Activated T-cell treated with anti-CD3 and anti-CD28 coated beads, Interleukin-2, amount 50 U/mL, for 4 hours (primary cell): ENCODE measurements at places on chromosomes 12 and 14. TPM values are rescaled to one million over a fixed set of nuclear protein-coding genes. Genes with fewer than 3 reads are reported as not detected.

- DNase-seq = no peak
Measured at GRCh38 chr12:3342051-3342450, 149.0 kb upstream of the PRMT8 start.

DNA sequence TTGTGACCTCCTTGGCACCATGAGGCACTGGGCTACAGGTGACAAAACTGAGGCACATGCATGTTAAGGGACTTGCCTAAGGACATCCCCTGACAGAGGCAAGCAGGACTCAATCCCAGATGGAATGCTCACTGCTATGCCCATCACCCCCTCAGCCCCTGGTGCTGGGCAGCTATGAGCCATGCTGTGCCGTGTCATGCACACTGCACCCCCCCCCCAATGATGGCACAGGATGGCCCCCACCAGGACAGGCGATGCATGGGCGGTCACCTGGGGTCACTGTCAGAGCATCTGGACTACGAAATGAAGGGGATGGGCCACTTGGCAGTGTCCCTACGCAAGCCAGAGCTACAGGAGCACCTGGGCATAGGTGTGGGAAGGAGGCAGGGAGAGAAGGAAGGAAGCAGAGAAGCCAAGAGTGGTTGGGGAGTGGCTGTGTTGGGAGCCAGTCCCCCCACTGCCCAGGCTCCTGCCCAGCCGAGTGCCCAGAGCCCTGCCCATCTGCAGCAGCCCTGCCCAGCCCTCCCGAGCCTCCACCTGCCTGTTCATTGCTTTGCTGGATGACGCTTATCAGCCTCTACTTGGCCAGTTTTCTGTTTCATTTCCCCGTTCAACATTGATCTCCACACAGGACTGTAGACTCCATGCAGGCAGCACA, 84.9 kb upstream of the DIO3 start:
- no peak for DNase-seq

DNA sequence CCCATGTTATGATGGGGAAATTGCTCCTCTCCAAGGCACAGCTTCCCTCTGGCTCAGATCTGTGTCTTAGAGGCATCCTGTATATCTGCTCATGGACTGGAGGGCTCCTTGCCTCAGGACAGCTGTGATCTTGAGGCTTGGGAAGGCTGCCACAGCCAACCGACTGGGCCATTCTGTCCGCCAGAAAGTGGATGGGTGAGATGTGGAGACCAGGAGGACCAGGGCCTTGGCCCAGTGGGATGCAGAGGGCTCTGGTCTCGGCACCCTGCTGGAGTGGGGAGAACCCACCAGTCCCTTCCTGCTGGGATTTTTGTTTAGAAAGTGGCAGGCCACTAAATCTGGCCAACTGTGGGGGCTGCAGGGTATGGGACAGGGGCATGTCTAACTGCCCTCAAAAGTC, 148.6 kb downstream of the CALM1 start:
- DNase-seq = no peak

- no peak for DNase-seq
Measured at GRCh38 chr14:104563191-104563741, 16.3 kb upstream of the C14orf180 start.

GRCh38 chr12:106879612-106880011, 76.1 kb upstream of the TMEM263 start:
- no peak for DNase-seq

DNA sequence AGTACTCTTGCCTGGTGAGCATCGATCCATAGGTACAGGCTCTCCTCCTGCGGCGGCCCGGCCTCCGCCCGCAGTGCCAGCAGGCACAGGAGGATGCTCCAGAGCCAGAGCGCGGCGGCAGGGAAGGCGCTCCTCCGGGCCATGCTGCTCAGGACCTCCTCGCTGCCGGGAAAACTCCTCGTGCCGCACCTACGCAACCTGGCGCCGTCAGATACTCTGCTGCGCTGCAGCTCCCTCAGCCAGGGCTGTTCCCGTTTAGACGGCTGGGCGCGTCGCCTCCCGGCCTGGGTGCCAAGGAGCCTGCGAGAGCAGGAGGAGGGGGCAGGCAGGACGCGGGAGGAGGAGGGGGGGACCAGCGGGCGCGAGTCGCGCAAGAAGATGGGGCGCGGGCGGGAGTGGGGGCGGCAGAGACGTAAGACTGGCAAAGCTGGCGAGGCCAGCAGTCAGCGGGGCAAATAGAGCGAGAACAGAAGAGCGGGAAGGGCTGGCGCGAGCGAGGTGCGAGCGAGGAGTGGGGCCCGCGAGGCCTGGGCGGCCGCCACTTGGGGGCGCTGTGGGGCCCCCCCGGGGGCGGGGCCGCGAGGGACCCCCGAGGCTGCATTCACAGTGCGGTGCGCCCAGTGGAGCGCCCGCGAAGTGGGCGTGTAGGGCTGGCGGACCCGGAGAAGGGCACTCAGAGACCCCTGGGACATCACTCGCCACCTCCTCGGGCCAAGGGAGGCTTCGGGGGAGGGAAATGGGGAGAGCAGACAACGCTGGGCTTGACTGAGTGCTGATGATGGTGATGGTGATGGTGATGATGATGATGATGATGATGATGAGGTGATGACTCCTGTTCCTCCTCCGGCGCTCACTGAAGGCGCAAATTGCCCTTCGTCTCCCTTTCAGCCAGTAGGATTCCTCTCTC, at the start of gene WIF1:
Gene WIF1 (minus strand): TSS at position 257 of the 907 bp plus-strand sequence. CDS start 114 bp downstream, at position 143.
- DNase-seq = peak; percentile 13

- no peak for DNase-seq
Measured at GRCh38 chr14:99041820-99042174, 230.2 kb downstream of the BCL11B start.

GRCh38 chr14:99081156-99081765, 190.7 kb downstream of the BCL11B start:
- no peak for DNase-seq

DNA sequence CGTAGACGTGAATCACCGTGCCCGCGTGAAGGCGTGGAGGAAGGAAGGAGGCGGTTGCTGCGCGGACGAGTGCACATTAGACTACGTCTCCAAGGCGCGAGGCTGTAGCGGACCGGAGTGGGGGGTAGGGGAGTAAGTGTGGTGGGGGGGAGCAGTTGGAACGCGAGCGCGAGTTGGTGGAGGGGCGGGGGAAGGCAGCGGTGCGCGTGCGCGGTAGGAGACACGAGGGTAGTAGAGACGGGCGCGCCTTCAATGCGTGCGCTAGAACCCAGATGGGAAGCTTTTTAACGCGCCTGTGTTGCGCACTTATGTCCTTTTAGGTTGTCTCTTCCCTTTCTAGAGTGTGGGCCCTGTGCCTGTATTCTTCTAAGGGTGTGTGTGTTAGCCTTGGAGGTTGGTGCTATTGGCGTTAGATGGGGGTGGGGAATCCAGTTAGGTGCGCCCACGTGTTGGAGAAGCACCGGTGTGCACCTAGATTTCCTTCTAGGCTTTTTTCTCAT, 604 bp downstream of the EIF4B start:
- peak; percentile 80 for DNase-seq

DNA sequence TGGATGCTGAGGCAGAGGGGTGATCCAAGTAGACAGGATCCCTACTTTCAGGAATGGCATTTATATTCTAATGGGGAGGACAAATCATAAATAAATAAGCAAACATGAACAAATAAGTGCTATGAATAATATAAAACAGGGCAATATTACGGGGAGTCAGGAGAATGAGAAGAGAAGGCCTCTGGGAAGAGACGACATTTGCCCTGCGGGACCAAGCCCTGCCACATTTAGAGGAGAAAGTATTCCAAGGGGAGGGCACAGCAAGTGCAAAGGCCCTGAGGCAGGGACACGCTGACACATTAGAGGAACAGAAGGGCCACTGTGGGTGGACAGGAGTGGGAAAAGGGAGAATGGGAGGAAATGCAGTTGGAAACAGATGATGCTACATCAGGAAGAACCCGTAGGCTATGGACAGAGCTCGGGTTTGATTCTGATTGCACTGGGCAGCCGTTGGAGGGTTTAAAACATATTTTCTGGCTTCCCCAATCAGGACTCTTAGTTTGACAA, 1.3 kb downstream of the RNFT2 start:
- no peak for DNase-seq

GRCh38 chr12:8590842-8591545, 21.7 kb downstream of the AICDA start:
- DNase-seq = no peak

DNA sequence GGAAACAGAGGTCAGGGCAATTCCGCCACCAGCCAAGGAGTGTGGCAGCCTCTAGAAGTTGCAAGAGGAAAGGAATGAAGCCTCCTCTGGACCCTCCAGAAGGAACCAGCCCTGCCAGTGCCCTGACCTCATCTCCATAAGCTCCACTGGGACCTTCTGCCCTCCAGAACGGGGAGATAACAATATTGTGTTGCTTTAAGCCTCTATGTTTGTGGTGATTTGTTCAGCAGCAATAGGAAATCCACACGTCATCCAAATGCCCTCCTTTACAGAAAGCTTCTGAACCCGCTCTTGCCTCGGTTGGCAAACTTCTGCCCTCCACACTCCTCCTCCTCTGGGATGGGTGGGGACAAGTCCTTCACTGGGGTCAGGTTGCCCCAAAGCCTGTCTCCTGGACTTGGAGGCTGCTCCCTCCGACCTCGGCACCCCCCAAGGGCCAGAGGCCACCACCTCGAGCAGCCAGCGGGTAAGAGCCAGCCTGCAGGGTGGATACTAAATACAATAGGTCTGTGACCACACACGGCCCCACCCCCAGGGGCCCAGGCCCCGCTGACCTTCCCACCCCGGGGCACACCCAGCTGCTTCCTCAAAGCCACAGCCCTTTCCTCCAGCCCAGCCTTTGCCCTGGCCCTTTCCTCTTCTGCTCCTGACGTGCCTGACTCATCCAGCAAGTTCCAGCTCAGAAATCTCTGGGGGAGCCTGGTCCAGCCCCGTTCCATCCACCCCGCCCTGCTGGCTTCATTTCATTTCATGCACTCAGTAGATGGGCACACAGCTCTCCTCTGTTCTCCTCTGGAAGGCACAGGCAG, 58.7 kb upstream of the NCOR2 start:
- no peak for DNase-seq

DNA sequence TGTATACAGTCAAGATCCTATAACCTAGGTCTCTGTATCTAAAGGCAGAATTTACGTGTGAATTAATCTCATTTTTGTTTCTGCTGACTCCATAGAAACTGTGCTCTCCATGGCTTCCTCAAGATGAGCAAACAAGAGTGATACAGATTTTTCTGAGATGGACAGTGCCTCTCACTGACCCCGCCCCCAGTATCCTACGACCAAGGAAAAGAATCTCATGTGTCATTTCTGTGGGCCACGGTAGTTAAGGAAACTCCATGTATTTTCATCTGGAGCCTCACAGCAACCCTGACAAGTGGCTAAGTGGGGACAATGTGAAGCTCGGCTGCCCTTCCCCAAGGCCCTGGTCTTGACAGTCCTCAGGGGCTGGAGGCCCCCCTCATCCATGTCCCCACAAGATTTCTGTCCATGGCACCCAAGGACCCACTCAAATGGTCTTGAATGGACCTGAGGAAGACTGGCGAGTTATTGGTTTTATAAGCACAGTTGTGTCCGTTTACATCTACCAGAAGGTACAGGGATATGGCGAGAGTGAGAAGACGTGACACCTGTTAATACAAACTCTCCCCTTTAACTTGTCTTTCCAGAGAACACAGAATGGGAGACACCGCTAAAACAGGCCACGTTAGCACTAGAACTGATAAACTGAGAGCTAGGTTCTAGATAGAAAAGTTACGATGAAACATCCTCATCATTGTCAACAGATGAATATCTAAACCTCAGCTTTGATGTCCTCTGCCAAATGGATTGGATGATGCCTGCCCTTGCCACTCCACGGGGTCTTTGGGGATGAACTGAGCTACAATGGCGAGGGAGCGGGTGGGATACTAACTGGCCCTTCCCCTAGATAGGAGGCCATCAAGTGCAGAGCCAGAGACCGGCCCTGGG, 108.4 kb upstream of the EGLN3 start:
- no peak for DNase-seq

DNA sequence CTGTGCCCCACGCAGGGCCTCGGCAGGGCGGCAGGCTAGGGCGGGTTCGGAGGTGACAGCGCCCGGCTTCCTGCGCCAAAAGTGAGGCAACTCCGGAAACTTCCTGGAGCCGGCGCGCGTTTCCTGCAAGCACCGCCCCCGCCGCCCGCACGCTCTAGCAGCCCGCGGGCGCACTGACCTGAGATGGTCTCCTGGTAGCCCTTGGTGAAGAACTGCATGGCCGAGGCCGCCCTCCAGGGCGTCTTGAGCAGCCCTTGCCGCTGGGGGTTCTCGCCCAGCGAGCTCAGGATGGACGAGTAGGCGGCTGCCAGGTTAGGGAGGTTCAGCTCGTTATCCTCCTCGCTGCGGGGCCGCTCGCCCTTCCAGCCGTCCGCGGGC, 494 bp downstream of the GCH1 start:
- DNase-seq = peak; percentile 66

DNA sequence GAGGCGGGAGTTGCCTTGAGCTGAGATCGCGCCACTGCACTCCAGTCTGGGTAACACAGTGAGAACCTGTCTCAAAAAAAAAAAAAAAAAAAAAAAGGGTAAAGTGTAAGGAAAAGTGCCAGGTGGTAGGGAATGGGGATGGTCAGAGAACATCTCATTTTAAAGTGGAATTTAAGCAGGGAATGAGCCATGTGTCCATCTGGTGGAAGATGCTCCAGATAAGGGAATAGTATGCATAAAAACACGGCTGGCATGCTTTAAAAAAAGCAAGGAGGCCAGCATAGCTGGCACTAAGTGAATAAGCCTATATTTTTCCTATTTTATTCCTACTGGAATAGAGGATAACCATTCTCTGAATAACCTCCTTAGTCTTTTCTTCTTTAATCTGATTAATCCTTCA, 33.7 kb downstream of the FAM186A start:
- no peak for DNase-seq

GRCh38 chr12:92255741-92256140, 110.1 kb upstream of the BTG1 start:
- no peak for DNase-seq

DNA sequence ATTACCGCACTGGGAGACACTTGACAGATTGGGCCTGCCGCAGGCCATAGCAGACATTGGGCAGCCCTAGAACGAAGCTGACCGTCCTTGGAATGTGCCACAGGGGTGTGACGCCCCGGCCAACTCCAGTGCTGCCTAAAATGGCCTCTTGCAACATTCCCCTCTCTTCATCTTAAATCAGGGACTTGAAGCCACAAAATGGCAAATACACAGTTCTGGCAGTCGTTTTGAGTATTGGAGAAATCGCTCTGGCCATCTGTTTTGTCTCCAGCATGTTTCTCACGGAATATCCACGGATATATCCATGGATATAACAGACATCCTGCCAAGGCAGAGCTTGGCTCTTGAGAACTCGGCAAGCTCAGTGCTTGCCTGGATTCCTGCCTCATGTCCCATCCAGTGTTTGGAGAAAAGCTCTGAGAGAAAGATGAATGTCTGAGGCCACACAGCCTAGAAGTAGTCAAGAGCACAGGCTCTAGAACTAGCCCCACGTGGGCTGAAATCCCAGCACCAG, 158.4 kb downstream of the CHST11 start:
- DNase-seq = no peak

GRCh38 chr14:105944632-105945610, 418.5 kb downstream of the TMEM121 start:
- DNase-seq = peak; percentile 76

- DNase-seq = no peak
Measured at GRCh38 chr12:64894827-64895475, 70.5 kb downstream of the TBC1D30 start.

GRCh38 chr12:132542661-132543060, 52.7 kb downstream of the FBRSL1 start:
- no peak for DNase-seq

The USP30 gene
- 5.6 TPM for total RNA-seq

The OASL gene
- 6.2 TPM for total RNA-seq

The INHBE gene
- total RNA-seq = 0.27 TPM

The CSRNP2 gene
- total RNA-seq = 22.5 TPM

The MYO1H gene
- not detected for total RNA-seq

The ARG2 gene
- total RNA-seq = 4.6 TPM

The ELK3 gene
- total RNA-seq = 43.1 TPM
